ENCODE measurements at places on chromosomes 6 and 20.
A peak's percentile ranks its signal among the peaks of the same experiment; 100 is the strongest.

GRCh38 chr20:62006482-62006881 is 59.2 kb downstream of the TAF4 start:
- no peak for DNase-seq

- DNase-seq: no peak
Observed at GRCh38 chr20:38186788-38187221, 21.7 kb upstream of the TGM2 start.

GRCh38 chr6:21340573-21340972 is 253.0 kb upstream of the SOX4 start:
- no peak for DNase-seq

DNA sequence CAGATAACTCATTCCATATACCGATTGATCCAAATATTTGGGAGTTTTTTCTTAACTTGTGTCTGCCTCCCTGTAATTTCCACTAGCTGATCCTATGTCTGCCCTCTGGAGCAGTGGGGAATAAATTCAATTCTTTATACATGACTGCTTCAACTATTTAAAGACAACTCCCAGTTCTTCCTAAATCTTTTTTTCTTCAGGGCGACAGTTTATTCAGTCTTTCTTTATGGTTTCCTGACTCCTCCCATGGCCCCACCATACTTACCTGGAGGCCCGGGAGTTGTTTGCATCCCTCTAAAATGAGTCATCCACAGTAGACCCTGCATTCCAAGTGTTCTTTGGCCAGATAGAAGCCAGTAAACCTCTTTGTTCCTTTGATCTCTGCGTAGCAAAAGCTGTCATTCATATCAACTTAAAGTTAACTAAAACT is 73.6 kb downstream of the LCA5 start:
- DNase-seq: no peak

GRCh38 chr20:44072384-44072783 is 114.6 kb downstream of the JPH2 start:
- DNase-seq: no peak

DNA sequence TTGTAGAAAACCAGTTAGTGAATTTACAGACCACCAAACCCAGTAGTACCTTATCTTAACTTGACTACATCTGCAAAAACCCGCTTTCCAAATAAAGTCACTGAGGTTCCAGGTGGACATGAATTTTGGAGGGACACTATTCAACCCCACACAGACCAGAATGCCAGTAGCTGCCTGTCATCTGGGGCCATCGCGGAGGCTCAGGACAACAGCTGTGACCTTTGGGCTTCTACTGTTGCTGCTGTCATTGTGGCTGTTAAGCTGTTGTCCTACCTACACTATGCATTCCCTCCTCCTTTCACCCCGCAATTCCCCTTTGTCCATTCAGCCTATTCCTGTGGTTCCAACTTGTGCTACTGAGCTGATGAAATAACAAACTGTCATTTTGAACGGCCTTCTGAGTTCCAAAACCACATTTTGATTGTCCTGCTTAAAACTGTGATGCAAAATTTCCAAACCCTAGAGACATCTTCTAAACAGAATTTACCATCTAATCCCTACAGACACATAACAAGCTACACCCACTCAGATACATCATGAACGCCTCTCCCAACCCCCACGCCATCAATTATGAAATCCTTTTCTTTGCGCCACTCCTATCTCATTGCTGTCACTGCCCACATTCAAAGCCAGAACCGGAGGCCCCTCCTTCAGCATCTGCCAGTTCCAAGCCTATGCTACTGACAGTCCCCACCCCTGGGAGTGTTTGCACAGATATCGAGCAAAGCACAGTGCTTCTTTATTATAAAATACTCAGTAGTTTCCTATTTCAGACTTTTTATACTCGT is 125.0 kb downstream of the C6orf118 start:
- DNase-seq: no peak

- DNase-seq: no peak
Observed at GRCh38 chr20:50628853-50629669, 62.3 kb downstream of the RIPOR3 start.

DNA sequence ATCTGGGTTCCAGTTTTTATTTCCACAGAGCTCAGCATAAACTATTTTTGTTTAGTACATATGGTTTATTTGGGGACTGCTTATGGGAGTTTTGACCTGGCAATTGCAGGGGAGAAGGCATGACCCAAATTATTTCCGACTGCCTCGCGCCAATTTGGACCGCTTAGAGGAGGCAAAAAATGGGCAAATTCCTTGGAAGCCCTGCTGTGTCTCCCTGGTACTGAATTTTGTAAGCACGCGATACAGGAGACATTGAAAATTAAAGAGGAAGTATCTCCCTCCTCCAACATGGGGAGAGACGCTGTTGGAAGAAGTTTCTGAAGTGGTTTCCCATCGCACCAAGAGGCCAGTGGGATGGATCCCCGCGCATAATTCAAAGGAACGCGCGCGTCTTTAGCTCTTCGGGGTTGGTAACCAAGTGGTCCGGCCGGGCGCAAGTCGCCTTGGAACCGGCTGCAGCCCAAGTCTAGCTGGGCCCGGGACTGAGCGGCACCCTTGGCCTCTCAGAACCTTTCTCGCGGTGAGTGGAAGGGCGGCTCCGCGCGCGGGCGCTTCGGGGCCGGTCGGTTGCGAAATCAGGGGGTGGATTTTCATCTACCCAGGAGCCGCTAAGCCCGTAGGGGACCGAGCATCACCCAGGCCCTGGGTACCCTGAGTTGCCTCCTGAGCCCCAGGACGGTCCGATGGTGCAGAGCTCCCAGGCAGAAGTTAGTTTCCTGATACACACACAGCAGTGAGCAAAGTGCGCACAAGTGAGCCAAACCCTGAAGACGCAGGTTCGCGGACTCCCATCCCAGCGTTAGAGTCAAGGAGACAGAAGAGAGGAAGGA is 6.2 kb downstream of the NKX2-2 start:
- no peak for DNase-seq

DNA sequence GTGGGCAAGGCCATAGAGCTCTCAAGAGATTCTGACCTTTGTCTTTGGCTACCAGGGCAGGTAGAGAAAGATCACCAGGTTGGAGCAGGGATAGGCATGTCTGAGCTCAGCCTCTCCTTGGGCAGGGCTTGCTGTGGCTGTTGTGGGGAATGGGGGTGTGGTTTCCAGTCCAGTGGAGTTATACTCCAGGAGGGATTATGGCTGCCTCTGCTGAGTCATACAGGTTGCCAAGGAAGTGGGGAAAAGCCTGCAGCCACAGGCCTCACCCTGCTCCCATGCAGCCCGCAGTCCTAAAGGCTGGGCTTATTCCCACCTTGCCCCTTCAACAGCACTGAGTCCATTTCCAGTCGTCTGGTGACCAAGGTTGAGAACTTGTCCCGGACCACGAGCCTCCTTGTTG is 21.9 kb downstream of the MEP1A start:
- no peak for DNase-seq

- DNase-seq: no peak
Observed at GRCh38 chr6:132792510-132792909, 5.9 kb downstream of the SLC18B1 start.

DNA sequence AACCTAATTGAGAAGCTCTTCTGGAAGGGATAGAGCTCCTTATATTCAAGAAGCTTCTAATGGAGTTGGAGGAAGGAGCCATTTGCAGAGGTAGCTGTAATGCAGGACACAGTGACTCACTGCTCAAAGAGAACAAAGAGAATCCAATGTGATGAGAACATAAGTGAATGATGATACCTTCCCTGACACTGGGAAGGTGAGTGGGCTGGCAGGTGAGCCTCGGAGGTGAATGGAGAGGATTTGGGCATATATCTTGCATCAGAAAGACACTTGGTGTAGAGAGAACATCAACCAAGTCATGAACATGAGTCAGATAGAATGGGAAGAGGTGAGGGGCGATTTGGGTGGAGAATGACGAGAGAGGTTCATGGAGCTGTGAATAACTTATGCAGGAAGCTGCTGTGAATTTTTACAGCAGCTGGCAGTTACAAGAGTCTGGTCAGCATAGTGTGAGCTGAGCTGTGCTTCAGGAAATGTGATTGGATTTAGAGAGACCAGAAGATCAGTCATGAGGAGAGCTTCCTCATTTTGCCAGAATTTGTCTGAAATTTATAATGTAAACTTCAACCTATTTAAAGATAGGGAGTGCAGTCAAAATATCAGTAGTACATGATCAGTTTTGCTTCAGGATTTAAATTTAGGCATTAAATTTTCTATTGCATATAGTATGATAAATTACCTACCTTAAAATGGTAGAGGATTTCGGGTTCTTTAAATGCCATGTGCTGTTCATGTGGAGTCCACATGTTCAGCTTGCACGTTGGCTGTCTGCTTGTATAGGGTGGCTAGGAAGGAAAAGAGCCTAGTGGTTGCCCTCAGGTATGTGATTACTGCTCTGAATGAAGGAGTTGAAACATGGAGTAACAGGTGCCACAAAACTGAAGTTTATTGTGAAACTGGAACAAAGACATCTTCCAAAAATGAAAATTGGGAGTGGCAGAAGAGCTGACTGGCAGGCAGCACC is 59.2 kb upstream of the KIF25 start:
- no peak for DNase-seq

- DNase-seq: no peak
Observed at GRCh38 chr20:59160389-59161115, 3.1 kb upstream of the ZNF831 start.

- peak; percentile 16 for DNase-seq
Observed at GRCh38 chr6:87436435-87436834, 28.7 kb downstream of the CFAP206 start.

DNA sequence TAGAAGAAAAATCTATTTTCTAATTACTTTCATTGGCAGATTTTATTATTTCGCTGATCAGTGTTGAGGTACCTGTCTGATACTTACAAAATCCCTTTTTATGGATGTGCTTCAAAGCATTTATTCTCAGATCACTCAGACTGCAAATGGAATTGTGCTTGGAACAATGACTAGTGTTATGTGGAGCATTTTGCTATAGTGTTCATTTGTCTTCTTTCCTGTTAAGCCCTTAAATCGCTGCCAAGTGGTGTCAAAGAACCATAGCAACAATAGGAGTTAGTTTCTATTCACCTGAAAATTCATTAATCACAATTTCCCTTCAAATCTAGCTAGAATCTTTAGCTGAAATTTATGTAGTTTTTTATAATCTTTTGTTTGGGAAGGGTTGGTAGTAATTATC is 29.8 kb downstream of the SMPDL3A start:
- DNase-seq: no peak

DNA sequence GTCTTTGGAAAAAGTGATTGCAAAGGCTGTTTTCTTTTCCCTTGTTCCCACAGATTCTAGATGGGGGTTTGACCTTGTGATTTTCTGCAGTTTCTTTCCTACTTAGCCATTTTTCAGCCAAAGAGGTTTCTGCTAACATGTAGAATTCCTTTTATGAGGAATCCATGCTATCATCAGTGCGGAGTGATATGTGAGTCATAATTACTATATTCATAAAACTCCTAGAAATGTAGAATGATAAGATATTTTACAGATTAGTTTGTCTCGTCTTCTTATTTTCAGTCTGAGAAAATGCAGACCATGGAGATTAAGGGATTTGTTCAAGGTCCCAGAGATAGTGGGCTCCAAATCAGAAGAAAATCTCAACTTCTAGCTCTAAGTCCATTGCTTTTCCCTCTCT is 98.6 kb downstream of the KCNQ5 start:
- no peak for DNase-seq

GRCh38 chr6:14831070-14831469 is 414.8 kb upstream of the JARID2 start:
- DNase-seq: no peak

GRCh38 chr6:11078266-11078665 is 15.4 kb upstream of the SMIM13 start:
- DNase-seq: no peak

GRCh38 chr6:87279196-87279595 is 43.2 kb upstream of the SMIM8 start:
- DNase-seq: no peak

GRCh38 chr6:54100411-54101006 is 10.7 kb upstream of the MLIP start:
- DNase-seq: no peak

DNA sequence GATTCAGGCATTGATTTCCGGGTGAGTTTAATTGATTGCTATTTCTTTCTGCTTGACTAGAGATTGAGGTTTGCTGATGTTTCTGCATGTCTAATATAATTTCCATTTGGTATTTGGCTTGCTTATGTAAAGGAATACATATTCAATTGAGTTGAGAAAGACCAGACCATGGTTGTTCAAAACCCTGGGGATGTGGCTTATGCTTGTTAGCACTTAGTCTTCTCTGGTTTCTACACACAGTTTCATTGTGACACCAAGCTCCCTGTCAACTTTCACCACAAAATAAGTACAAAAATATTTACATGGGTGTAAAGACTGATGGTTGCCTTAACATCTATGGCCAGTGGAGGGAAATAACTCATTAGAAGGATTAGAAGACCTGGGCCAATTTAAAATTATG is 209.6 kb downstream of the CDH26 start:
- no peak for DNase-seq

- DNase-seq: no peak
Observed at GRCh38 chr20:13312300-13312699, 91.2 kb downstream of the ISM1 start.

- DNase-seq: no peak
Observed at GRCh38 chr6:16045238-16045637, 83.6 kb upstream of the MYLIP start.

DNA sequence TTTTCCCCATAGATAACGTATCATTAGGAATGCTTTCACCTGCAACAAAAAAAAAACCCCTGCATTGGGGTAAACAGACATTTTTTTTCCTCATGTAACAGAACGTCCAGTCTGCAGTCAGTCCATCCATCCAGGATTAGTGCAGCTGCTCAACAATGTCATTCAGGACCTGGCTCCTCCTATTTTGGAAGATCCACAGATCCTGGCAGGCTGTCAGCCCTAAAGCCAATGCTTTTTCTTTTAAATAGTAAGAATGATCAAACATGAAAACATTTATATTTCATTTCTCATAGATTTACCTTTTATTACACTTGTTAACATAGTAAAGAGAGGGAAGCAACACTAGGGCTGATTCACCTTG is 116.5 kb upstream of the CCDC28A start:
- DNase-seq: no peak

- DNase-seq: no peak
Observed at GRCh38 chr6:158460602-158461169, 99.2 kb upstream of the TMEM181 start.

DNA sequence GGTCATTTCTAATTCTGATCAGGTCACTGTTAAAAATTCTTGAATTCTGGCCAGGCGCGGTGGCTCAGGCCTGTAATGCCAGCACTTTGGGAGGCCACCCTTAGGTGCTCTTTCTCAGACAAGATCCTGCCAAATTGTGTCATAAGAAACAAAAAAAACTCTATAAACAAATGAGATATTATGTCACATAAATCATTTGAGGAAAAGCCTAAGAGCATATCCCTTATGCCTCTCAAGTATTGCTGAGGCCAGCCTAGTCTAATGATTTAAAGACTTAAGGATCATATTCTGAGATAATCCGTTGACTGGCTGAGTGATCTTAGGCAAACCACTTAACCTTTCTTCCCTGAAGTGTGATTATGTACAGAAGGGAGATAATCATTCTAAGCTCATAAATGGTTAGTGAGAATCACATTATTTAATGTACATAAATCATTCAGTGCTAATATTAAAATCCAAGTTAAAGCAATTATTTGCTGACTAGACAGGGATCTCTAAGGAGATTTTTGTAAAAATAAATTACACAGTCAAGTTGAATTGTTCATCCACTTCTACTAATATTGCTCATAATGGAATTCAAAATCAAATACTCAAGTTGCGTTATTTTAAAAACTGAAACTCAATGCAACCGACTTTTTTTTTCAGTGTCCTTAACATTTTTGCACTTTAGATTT is 365.4 kb downstream of the PHF3 start:
- DNase-seq: no peak

GRCh38 chr6:92231171-92231701 is 1188.1 kb downstream of the EPHA7 start:
- DNase-seq: no peak

Measured in stimulated activated CD4-positive, alpha-beta T cell treated with anti-CD3 and anti-CD28 coated beads, Interleukin-4, amount 100 ng/mL, for 4 hours (primary cell).